Caki2 (cell line): ENCODE measurements at places on chromosomes 4 and X.

- DNase-seq = peak; percentile 1
These were observed 611.2 kb downstream of the PPP4R3C start for GRCh38 chrX:26851981-26852380.

DNA sequence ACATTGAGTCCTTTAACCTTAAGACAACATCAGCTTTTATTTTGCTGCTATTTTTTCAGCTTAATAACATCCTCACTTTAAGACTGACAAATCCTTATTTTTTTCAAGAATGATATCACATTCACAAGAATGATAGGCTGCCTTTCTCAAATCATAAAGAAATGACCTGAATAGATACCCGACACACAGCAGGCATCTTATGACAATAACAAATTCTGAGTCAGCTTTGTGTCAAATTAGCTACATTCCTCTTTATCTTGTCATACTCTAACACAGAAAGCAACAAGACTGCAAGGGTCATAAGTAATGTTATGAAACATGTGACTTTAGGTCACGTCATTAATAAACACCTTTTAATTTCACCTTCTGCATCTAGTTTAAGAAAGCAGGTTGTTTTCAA is 2387.6 kb downstream of the PCDH7 start:
- no peak for DNase-seq

DNA sequence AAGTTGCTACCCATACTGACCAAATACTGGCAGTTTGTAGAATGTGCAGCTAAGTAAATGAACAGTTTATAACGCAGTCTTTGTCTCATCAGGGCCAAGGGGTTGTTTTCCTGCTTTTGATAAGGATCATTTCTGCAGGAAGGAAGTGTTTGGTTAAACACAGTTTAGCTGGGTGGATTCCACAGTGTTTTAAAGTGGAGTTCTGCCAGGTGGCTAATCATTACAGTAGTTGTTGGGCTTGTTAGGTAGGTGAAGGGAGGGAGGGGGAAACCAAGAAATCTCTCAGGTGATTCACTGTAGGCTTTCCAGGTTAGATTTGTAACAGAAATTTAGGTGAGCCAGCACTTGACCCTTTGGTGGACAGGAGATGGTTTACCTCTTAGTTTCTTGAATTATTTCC is 58.1 kb downstream of the FNIP2 start:
- peak; percentile 62 for DNase-seq

DNA sequence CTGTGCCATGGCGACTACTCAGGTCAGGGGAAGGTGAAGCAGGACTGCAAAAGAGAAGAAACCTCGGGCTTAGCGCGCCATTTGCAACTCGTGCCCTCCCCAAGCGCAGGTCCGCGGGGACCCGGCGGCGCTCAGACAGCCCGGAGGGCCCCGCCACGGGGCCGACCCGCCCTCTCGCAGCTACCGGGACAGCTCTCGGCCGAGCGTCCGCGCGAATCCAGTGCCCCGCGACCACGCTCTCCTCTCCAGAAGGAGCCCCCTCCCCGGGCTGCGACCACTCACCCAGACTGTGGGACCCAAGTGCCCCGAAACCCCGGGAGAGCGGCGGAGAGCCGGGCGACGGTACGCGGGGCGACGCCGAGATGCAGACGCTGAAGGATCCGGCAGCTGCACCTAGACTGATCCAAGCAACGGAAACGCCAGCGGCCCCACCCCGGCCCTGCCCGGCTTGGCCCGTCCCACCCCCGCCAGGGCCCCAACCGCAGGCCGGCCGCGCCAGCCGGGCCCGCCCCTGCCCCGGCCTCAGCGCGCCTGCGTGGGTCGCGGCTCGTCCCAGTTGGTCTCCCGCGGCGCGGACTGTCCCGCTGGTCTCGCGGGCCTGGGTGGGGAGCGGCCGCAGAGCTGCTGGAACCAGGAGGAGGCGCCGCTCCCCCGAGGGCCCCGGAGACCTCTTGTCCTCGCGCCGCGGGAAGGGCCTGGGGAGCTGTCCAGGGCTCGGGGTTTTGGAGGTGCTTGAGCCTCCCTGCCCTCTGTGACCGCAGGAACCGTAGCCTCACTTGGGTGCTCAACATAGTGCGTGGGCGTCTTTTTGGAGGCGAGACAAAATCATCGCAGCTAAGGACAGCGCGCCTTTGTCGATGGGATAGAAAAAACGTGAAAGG is at the start of gene ANXA5:
TSS of gene ANXA5 (minus strand) at position 400 of the 881 bp plus-strand sequence. CDS start at position 9, 391 bp downstream.
- peak; percentile 84 for DNase-seq

GRCh38 chrX:132353430-132353829 is 134.2 kb upstream of the RAP2C start:
- no peak for DNase-seq

GRCh38 chr4:150173432-150173861 is 95.2 kb downstream of the DCLK2 start:
- no peak for DNase-seq

GRCh38 chr4:91622925-91623602 is 680.7 kb upstream of the GRID2 start:
- no peak for DNase-seq
